ENCODE measurements at places on chromosomes 5 and 9.
A peak's percentile ranks its signal among the peaks of the same experiment; 100 is the strongest.

- H3K4me1 ChIP-seq, result no peaks in the 10 kb centered on the region
- H3K27me3 ChIP-seq, result no peaks in the 10 kb centered on the region
- no peaks in the 10 kb centered on the region for H3K36me3 ChIP-seq
- no peak overlapping the region for H3K27ac ChIP-seq
- no peak for DNase-seq
Observed at GRCh38 chr5:29077451-29077850, 2039.1 kb upstream of the CDH9 start.

DNA sequence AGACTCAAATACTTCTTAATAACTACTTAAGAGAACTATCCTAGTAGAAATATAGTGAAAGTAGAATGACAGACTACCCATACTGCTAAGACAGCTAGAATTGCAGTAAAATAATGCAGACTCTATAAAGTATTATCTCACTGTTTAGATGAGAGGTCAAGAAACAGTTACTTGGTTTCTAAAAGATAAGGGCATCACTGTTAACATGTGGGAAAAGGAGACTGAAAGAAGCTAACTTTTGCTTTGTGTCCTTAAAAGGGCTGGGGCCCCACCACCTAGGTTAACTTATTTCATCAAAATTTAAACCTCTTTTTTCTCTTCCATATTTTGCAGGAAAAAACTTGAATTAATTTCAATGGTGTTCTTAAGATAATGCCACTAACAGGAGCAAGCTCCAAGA, 204.3 kb downstream of the CNTLN start:
- H3K4me1 ChIP-seq, result no peaks in the 10 kb centered on the region
- no peaks in the 10 kb centered on the region for H3K27me3 ChIP-seq
- H3K36me3 ChIP-seq, result no peaks in the 10 kb centered on the region
- DNase-seq, result no peak
- no peak overlapping the region for H3K27ac ChIP-seq
- no peak overlapping the region for H3K4me3 ChIP-seq

- H3K4me1 ChIP-seq, result no peaks in the 10 kb centered on the region
- no peak for DNase-seq
- H3K27me3 ChIP-seq, result peaks cover 22% of the 10 kb centered on the region
- no peaks in the 10 kb centered on the region for H3K36me3 ChIP-seq
Observed at GRCh38 chr9:109730228-109730627, 49.8 kb upstream of the PALM2AKAP2 start.

- H3K27me3 ChIP-seq, result peaks cover 28% of the 10 kb centered on the region
- no peak for DNase-seq
- no peak overlapping the region for H3K4me3 ChIP-seq
- H3K4me1 ChIP-seq, result peaks cover 18% of the 10 kb centered on the region
Observed at GRCh38 chr9:113568081-113568435, 104.5 kb downstream of the RGS3 start.

- no peak for DNase-seq
- no peak overlapping the region for H3K27ac ChIP-seq
- H3K4me3 ChIP-seq, result no peak overlapping the region
- H3K4me1 ChIP-seq, result no peaks in the 10 kb centered on the region
- peaks cover 4% of the 10 kb centered on the region for H3K27me3 ChIP-seq
Observed at GRCh38 chr5:173456751-173457171, 128.5 kb upstream of the STC2 start.

- peak; percentile 45 for DNase-seq
- peak overlapping the region; percentile 42 for H3K27ac ChIP-seq
- H3K4me1 ChIP-seq, result peaks cover 74% of the 10 kb centered on the region
- H3K36me3 ChIP-seq, result peaks cover 34% of the 10 kb centered on the region
- no peaks in the 10 kb centered on the region for H3K27me3 ChIP-seq
- peak overlapping the region; percentile 97 for H3K4me3 ChIP-seq
Observed at GRCh38 chr5:157570531-157571200, 4.9 kb downstream of the ADAM19 start.

GRCh38 chr9:114308361-114308950, 14.4 kb upstream of the ORM1 start:
- H3K4me3 ChIP-seq, result no peak overlapping the region
- peaks cover 5% of the 10 kb centered on the region for H3K27me3 ChIP-seq
- H3K36me3 ChIP-seq, result no peaks in the 10 kb centered on the region
- H3K4me1 ChIP-seq, result peaks cover 3% of the 10 kb centered on the region
- DNase-seq, result no peak

DNA sequence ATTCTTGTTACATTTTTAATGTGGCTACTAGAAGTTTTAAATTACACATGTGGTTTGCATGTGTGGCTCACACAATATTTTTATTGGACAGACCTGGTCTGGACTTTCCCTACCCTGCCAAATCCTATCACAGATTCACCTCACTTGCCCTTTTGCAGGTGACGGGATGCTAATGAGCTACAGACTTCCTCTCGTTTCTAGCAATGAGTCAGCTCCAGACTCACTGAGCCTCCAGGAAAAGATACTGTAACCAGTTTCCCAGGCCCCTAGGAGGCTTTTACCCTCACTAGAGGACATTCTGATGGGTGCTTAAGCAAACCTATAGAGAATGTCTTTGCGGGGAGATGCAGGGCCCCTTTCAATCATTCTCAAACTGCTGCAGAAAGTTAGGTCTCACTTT, 135.4 kb downstream of the WDR41 start:
- H3K4me1 ChIP-seq, result no peaks in the 10 kb centered on the region
- DNase-seq, result no peak

GRCh38 chr9:95509851-95510708, 6.7 kb downstream of the PTCH1 start:
- peaks cover 24% of the 10 kb centered on the region for H3K4me1 ChIP-seq
- DNase-seq, result no peak
- peak overlapping the region; percentile 56 for H3K27ac ChIP-seq
- peaks cover 24% of the 10 kb centered on the region for H3K36me3 ChIP-seq

DNA sequence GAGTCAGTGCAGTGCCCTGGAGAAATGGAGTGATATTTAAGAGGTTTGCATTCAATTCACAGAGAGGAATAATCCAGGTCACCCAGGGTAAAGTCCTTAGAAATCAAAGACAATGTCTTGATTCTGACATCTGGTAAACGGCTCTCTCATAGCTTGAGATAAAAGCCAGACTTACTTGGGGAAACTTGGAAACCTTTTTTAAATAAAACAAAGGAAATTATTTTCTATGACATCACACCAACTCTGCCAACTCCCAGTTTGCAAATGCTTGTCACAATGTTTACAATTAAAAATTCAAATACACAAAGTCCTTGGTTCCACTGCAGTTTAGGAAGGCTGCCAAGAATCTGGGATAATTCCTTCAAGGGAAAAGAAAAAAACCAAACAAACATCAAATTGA, 255.1 kb upstream of the NREP start:
- no peak overlapping the region for H3K27ac ChIP-seq
- H3K4me1 ChIP-seq, result no peaks in the 10 kb centered on the region
- no peak overlapping the region for H3K4me3 ChIP-seq

All from naive B cell (primary cell).